Stimulated activated CD8-positive, alpha-beta memory T cell treated with anti-CD3 and anti-CD28 coated beads, Interleukin-4, amount 100 ng/mL, for 1 hour (primary cell): ENCODE measurements at places on chromosomes 2 and 18.

DNA sequence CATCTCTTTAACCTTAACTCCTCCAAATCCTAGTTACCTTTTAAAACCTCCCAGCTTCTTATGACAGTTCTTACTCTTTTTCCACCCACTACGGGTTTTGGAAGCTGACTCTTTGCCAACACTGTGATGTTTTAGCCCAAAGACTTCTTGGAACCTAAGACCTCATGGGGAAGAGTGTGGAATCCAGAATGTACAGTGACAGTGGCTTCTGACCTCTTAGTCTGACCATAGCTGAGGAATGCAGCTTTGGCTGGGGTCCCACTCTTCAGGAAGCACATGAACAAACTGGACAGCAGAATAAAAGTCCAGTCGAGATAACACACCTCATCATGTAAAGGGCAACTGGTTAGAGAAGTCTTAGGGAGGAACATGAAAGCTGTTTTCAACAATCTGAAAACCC, 161.1 kb upstream of the PKDCC start:
- DNase-seq: no peak

DNA sequence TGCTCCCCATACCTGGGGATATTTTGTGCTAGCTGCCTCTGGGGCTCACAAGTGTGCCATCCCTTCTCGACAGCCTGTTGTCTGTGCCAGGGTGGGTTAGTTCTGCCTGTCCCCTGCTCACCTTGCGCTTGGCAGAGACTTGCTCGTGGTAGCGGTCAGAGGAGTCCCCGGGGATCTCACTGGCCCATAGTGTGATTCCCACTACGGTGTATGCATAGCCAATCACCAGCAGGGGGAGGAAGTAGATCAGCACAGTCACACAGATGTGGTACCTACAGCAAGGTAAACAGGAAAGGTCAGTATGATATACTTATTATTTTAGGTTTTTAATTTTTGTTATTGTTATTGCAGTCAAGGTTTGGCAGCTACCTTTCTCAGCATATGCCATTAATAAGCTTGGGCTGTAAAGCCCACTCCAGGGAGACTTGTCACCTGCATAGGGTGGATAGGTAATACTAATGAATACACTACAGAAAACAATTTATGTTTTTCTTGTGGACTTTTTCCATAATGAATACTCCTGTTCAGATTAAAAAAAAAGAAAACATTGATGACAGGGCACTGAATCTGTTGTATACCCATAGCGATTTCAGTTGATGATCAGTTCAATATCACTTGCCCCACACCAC, 95.2 kb downstream of the POLE4 start:
- no peak for DNase-seq

DNA sequence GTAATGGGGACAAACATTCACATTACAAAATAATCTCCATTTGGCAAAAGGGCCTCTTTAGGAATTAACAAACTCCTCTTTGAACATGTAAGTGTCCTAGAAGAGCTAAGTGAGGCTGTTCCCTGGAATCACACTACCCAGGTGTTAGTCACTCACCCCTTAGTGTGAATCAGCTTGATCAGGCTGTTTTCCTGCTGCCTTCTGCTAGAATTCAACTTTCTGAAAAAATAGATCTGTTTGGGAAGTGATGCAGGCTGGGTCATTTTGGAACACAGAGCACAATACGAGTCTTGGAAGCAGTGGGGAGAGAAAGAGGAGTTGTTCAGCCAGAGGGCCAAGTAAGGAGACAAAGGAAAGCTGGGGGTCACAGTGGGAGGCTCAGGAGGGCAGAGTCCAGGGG, 40.0 kb downstream of the TTC32 start:
- DNase-seq: no peak

GRCh38 chr2:66888791-66889631, 454.1 kb downstream of the MEIS1 start:
- no peak for DNase-seq

GRCh38 chr2:114139542-114139941, 249.7 kb downstream of the ACTR3 start:
- no peak for DNase-seq

GRCh38 chr2:75604484-75604883, 42.1 kb upstream of the MRPL19 start:
- DNase-seq: no peak

GRCh38 chr2:138275881-138276280, 225.7 kb upstream of the SPOPL start:
- no peak for DNase-seq

GRCh38 chr18:650428-650858, 7.0 kb upstream of the TYMS start:
- no peak for DNase-seq

DNA sequence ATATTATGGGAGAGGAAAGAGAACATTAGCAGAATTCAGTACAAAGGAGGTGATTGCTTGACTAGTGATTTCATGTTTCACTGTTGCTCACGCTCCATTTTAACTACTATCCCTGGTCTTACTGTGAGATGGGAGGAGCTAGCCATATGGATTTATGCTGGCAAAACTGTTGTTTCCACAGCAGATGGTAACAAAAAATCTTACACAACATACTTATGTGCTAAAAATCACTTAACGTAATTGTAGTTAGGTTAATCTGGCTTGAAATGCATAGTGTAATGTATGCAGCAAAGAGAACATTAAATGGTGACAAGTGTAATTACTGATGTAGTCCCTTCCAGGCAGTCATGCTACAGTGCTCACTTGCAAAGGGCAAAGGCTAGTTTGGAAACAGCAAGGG, 155.6 kb upstream of the LYPD1 start:
- no peak for DNase-seq

GRCh38 chr2:39540414-39540813, 103.3 kb upstream of the MAP4K3 start:
- no peak for DNase-seq

DNA sequence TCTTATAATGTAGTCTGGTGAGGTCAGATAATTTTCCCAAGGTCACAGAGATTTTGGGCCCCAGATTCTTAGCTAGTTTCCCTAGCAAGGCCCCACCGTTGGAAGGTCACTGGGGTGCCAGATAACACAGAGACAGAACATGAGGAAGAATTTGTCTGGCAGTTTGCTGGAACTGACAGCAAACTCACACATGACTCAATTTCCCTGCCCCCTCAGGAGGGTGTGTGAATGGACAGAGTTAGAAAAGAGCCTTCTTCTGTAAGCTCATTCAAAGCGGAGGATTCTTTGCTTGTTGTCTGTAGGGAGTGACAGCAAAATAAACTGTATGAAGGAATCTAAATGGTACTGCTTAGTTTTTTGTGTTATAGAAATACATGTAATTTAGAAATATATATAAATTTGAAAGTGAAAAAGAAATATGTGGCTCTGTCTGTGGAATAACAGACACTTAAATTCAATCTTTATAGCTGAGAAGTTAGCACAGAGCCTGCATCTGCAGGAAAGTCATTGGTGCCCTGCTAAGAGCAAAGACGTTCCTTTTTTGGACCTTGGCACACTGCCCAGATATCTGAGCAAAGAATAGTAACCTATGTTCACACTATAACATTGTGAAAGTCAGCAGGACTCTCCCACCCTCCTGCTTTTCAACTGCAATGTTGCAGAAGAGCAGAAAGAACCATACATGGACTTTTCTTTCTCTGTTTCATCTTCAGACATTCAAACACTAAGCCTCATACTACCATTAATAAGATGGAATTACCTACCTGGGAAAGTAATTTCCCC, 2.1 kb downstream of the MDH1 start:
- no peak for DNase-seq

- DNase-seq: no peak
Observed at GRCh38 chr2:200655918-200656580, 70.2 kb downstream of the AOX1 start.

- no peak for DNase-seq
Observed at GRCh38 chr2:26850505-26850904, 2.6 kb downstream of the DPYSL5 start.

DNA sequence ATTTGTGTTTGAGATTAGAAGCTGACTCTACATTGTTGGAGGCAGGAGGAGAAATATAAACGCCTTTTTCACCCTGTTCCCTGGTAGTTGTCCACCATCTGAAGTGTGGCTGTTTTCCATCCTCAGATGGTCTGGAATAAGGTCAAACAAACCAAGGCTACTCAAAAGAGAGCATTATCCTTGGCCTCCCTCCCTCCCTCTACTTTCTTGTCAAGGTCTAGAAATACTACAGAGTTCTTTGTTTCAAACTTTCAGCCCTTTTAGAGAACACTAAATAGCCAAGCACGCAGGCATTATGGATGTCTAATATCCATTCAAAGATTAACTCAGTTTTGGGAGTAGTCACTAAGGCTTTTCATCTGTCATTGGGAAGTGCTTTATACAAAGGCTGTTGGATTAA, 215.8 kb upstream of the ITGA4 start:
- DNase-seq: no peak

GRCh38 chr2:239724194-239724849, 300.8 kb downstream of the NDUFA10 start:
- no peak for DNase-seq

- DNase-seq: no peak
Observed at GRCh38 chr18:31399306-31400032, 22.9 kb downstream of the DSG4 start.

DNA sequence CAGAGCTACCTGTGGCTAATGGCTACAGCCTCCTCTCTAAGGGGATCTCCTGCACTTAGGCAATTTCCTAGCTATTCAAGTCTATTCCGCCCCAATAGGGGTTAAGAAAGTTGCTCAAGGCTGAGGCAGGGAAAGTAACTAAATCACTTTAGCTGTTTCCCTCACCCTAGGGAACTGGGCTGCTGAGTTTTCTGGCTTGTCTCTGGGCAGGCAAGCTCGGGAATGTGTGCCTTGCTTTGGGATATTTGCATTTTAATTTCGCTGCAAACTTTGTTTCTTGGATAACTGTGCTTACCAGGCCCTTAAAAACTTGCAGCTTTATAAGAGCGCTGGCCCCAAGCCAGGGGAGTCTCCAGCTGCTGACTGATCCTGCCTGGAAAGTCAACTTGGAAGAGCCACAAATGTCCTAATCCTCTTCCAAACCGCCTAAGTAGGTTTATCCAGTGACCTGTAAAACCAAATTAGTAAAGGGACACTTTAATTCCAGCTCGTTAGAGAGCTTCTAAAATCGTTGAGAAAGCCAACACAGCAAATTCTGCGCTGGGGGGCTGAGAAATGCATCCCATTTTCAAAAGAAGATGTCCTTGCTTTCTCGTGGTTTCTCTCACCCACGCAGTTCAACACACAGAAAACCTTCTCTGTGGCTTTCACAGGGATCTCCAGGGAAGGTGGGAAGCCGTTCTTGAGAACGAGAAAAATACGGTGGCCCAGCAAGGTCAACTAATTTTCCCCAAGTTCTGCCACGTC, 59.5 kb upstream of the SP3 start:
- DNase-seq: no peak

DNA sequence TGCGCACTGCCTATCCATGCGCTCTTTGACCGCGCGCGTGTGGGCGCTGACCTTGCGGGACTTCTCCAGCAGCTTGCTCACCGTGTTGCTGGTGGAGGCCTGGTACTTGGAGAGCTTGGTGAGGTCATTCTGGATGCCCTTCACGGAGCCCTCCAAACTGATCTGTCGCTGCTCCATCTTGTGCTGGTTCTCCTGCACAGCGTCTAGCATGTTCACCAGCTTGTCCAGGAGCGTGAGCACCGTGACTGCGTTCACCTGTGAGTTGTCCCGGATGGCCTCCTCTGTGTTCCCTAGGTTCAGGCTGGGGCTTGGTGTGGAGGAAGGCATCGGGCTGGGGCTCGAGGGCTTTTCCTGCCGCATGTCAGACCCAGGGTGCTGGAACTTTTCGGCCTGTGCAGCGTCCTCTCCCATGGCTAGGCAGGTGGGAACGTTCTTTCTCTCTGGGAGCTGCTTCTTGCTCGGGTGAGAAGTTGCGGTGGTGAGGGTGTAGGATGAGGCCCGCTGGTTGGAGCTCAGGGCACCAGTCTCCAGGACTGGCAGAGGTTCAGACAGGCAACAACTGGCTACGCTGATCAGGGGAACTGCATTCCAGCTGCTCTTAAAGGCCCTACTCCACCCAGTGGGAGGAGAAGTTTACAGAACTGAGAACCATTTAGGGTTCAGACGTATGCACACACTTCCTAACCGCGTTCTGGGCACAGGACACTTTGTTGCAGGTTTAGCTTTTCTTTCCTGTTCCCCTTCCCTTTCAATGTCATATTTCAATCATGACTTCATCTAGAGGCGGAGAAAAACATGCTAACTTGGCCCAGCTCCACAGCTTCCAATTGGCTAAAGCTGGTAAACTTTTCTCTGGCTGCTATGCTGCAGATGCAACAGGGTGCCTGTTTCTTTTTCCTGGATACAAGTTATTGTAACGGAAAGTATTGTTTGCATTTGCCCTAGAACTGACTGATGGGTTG, at the start of gene CAVIN2:
CAVIN2 (minus strand) TSS at position 574 of the 962 bp plus-strand sequence; CDS start at position 411, 163 bp downstream.
- no peak for DNase-seq

- no peak for DNase-seq
Observed at GRCh38 chr2:165698444-165698884, 95.6 kb downstream of the GALNT3 start.

DNA sequence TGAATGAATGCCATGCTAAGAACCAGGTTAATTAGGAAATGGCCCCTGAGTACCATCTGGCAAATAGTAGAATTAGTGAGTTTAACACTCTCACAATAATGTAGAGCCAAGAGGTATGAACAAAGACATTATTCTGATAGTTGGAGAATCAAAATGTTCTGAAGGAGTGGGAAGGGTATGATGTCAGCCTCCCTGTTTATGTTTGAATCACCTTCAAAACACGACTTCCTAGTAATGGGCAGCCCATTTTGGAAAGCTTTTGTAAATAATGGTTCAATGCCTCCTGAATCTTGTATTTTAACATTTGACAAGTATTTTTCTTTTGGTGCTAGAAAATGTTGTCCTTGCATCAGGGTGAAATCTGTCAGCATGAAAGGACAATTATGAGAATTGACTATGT, 108.3 kb downstream of the DSEL start:
- no peak for DNase-seq

DNA sequence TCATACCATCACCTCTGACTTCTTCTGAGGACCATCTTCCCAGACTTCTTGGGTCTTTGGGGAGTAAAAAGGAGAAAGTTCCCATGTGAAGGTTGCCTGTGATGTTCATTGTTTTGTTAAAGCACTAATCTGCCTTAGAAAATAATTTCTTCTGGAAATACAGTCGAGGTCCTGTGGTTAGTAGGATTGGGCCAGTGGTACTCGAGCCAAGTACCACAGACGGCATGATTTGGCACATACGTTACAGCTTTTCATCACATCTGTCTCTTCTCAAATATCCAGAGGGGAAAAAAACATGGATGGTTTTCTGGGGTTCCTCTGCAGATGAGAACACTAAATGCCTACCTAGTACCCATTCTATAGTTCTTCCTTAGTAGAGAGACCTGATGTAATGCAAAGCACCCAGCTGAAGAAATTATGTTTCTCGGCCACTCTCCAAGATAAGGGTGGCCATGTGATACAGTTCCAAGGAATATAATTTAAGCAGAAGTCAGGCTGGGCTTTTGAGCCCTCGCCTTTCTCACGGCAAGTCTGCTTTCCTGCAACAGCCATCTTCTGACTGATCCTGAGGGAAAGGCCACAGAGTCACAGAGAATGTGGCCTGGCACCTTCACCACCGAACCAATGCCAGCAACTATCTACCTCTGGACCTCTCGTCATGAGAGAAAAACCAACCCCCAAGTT, 161.0 kb downstream of the RNF152 start:
- no peak for DNase-seq
